ENCODE measurements at places on chromosomes 16 and 17. TPM values are rescaled to one million over a fixed set of nuclear protein-coding genes. Genes with fewer than 3 reads are reported as not detected.

DNA sequence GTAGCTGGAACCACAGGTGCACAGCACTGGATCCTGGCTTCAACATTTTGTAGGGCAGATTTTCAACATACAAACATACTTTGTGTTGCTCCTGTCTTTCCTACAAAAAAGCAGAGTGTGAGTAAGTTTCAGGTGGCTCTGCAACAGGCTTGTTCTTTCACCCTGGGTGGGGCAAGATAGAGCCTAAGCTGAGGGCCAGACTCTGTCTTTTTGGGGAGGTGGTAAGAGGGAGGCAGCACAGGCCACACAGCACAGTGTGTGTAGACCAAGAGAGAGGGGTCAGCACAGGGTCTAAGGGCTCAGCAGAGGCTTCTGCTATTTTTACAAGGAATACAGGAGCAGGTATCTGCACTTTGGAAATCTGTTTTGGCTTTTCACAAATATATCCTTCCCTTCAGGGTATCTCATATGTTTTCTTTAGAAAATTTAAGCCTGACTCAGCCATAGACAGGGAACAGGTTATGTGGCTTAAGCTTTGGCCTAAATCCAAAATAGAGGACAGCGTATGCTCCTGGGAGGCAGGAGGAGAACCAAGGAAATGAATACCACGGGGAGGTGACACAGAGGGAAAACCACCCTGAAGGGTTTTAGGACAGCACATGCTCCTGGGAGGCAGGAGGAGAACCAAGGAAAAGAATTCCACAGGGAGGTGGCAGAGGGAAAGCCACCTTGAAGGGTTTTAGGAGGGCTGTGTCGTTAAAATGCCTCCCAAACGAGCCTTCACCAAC, 21.6 kb downstream of the EMC8 start:
- peaks cover 38% of the 10 kb centered on the region for H3K36me3 ChIP-seq
- H3K27me3 ChIP-seq, result no peaks in the 10 kb centered on the region

- peaks cover 22% of the 10 kb centered on the region for H3K36me3 ChIP-seq
- peaks cover 15% of the 10 kb centered on the region for H3K4me1 ChIP-seq
- peak overlapping the region; percentile 90 for H3K4me3 ChIP-seq
- peak overlapping the region; percentile 77 for H3K27ac ChIP-seq
- no peak for DNase-seq
- no peaks in the 10 kb centered on the region for H3K27me3 ChIP-seq
Measured at GRCh38 chr16:56450275-56450985, 702 bp downstream of the NUDT21 start.

DNA sequence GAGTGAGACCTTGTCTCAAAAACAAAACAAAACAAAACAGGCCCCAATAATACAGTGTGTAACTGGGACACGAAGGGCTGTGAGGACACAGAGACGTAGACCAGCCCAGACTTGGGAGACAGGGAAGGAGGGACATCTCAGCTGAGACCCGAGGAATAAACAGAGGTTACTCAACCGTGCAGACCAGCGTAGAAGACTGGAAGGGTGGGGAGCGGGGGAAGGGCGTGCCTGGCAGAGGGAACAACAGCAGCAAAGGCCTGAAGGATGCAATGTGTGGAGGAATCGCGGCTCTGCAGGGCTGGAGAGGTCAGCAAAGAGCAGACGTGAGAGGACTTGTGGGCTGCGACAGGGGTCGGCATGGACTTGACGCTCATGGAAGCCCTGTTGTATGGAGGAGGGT, 11.6 kb upstream of the CES4A start:
- H3K4me3 ChIP-seq, result no peak overlapping the region
- no peaks in the 10 kb centered on the region for H3K27me3 ChIP-seq
- H3K4me1 ChIP-seq, result peaks cover 19% of the 10 kb centered on the region
- no peaks in the 10 kb centered on the region for H3K36me3 ChIP-seq
- DNase-seq, result no peak
- H3K27ac ChIP-seq, result no peak overlapping the region

DNA sequence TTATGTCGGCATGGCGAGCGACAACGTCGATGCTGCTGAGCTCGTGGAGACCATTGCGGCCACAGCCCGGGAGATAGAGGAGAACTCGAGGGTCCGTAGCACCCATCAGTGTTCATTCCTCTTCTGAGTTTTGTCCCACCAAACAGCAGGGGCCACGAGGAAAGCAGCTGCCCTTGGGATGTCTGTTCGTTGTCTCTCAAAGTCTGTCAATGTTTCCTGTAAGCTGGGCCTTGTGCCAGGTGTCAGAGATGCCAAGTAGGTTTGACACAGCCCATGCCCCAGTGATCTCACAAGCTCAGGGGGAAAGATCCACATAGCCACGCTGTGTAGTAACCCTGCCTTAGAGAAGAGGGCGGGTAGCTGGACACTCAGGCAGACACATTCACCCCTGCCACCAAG, 22.6 kb downstream of the NTAN1 start:
- no peak for DNase-seq
- no peak overlapping the region for H3K27ac ChIP-seq
- no peaks in the 10 kb centered on the region for H3K4me1 ChIP-seq
- H3K36me3 ChIP-seq, result peaks cover 40% of the 10 kb centered on the region
- H3K4me3 ChIP-seq, result no peak overlapping the region

DNA sequence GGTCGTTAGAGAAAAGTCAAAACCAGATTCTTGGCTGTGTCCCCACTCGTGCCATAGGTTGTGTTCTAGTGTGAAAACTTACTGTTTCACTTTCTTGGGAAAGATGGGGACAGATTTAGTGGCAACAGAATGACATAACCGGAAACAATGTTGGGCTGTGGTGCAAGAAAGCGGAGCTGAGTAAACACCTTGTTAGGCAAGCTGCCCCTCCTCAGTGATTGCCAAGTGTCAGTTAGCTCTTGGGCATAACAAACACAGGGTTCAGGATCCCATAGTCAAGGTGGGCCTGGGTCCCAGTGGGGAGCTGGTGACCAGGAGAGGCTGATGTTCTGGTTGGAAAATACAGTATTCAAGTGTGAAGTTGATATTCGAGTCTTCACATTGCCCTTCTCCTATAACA, 15.4 kb downstream of the UBN1 start:
- H3K27ac ChIP-seq, result no peak overlapping the region
- no peak overlapping the region for H3K4me3 ChIP-seq
- DNase-seq, result no peak
- H3K27me3 ChIP-seq, result no peaks in the 10 kb centered on the region

DNA sequence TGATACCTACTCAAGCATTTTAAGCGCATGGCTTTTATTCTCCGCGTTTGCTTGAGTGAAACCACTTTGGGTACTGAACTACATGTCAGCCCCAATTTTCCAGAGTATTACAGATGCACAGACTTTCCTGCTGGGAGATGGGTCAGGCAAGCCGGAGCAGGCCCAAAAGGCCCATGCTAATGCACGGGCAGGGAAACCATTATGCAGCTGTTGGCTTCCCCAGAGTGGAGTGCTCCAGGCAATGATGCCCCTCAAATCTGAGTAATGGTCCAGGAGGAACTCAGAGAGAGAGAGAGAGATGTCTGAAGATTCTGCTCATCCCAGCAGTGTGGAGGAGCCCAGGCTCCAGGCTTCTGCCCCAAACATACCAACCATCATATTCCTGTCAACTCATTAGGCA, 80.2 kb downstream of the CDH11 start:
- DNase-seq, result no peak
- H3K27me3 ChIP-seq, result no peaks in the 10 kb centered on the region
- H3K4me3 ChIP-seq, result no peak overlapping the region
- H3K4me1 ChIP-seq, result no peaks in the 10 kb centered on the region
- H3K27ac ChIP-seq, result no peak overlapping the region

DNA sequence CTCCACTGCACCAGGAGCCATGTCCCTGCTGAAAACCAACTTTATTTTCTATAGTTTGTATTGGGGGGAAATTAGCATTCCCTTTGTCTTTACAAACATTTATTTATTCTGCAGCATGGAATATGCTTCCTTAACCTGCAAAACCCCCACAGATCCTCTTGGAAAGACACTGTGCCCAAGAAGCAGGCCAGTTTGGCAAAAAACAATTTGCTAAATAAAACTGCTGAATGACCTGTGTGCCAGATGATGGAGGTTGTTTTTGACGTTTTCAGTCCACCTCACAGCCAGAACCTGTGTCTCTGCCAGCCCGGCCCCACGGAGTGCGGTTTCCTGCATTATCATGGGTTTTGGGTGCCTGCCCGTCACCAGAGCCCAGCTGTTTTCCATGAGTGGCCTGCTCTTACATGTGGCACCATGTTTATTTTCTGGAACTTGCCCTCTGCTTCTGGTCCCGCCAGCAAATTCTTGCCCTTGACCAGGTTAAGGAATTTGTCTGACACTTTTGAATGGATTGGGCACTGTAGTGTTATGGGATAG, 26.4 kb downstream of the ORC6 start:
- no peak for DNase-seq
- no peak overlapping the region for H3K4me3 ChIP-seq
- no peaks in the 10 kb centered on the region for H3K36me3 ChIP-seq
- no peaks in the 10 kb centered on the region for H3K27me3 ChIP-seq
- H3K27ac ChIP-seq, result no peak overlapping the region

Gene ZNF19
- total RNA-seq, result 5.4 TPM

All from HCT116 (cell line).